ENCODE measurements at places on chromosomes 3 and 15.
A peak's percentile ranks its signal among the peaks of the same experiment; 100 is the strongest.

DNA sequence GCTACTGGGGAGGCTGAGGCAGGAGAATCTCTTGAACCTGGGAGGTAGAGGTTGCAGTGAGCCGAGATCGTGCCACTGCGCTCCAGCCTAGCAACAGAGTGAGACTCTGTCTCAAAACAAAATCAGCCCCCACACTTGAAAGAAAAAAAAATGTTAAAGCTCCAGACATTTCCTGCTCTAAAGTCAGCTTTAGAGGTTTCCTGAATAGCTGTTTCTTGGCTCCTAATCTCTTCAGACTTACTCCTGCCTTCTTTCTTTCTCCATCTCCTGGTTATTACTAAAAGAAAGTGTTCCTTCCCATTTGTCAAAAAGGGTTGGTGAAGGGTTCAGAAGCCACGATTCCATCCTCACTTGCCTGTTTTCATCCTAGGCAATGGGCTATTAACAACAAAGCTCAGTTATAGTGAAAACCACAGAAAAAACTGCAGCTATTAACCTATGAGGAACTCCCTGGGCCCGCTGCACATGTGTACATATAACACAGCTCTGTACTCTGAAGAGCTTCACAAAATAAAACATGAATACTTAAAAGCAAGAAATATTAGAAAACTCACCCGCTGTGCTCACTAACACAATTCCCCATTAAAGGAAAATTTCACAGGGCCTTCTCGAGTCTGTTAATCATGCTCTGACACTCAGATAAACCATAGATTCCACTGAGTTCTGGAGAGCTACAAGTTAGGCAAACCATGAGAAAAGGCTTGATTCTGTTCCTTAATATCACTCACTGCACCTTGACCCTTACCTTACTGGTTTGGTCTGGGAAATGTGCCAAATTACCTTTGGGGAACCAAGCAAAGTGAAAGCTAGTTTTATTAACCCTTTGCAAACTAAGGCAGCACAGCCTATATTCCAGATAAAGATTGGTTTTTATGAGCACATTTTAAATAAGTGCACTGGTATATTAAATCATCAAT lies 89.9 kb upstream of the TSPAN3 start:
- DNase-seq, result peak; percentile 15

GRCh38 chr3:181725830-181726229 lies 14.1 kb downstream of the SOX2 start:
- DNase-seq, result no peak

- no peak for DNase-seq
These were observed 592.1 kb upstream of the GBE1 start for GRCh38 chr3:82353306-82354171.

GRCh38 chr3:143443851-143444331 lies 324.3 kb downstream of the CHST2 start:
- DNase-seq, result no peak

GRCh38 chr15:72365844-72366243 lies 10.0 kb downstream of the HEXA start:
- DNase-seq, result peak; percentile 57

- DNase-seq, result no peak
These were observed 31.2 kb upstream of the COL8A1 start for GRCh38 chr3:99607151-99607550.

- DNase-seq, result peak; percentile 30
These were observed 89.8 kb downstream of the LRRC3B start for GRCh38 chr3:26712211-26713026.

Measured in GM13977 (cell line).